H9 (cell line): ENCODE measurements at places on chromosomes 5 and 9. TPM values are rescaled to one million over a fixed set of nuclear protein-coding genes. Genes with fewer than 3 reads are reported as not detected.

Gene GFPT2
- 85.0 and 89.8 TPM in 2 replicates for total RNA-seq

Gene PDE8B
- total RNA-seq = 0.07 TPM in 1 of 2 replicates, not detected in the other

- DNase-seq = no peak
Observed at GRCh38 chr9:84862308-84862707, 192.8 kb downstream of the NTRK2 start.

DNA sequence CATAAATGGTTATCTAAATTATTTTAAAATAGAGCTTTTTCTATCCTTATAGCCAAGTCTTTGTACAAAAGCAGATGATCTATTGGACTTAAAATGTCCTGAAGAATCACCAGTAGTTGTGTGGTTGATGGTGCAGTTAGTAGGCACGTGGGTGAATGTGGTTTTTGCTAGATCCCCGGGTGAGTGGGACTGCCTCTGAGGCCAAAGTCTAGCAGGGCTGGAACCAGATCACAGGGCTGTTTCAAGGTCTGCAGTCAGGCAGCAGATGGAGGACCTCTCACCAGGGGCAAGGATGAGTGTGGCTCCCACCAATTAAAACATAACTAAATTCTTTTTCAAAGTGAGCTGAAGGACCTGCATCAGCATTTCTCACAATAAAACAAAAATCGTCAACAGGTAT, 604.7 kb upstream of the FTMT start:
- DNase-seq = no peak

DNA sequence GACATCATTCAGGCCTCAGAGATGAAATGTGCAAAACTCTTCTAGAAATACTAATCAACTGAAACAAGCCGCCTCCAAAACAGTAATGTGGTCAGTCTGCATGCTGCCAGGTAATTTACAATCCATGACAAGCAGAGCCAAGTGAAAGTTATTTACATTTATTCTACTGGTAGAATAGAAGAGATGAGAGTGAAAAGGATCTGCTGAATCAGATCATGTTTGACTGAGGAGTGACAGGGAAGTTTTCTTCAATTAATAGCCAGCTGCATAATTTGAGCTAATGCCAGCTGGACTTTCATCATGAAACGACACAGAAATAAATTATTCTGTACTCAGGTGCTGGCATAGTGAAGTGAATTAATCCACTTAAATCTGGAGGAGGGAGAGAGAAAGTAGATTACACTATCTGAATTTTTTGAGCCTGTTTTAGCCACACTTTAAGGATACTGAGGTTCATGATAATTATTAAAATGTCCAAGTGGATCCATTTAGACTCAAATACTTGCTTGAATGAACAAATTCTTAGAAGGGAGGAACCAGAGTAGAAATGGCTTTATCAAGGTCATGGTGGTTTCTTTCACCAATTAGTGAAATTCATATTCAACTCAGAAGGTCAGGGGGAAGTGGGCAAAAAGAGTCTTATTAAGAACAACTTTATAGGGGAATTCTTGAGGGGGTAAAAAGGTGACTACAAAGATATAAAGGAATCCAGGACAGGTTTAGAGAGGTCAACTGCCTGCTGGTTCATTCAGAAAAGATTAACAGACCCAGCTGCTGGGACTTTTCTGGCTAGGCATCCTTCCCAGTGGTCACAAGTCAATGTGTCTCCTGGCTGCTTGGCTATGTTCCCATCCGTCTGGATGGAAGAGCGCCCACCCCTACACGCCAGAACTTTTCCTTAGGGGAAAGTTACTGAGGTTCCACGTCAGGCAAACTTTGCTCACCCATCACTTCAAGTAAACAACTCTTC, 350.4 kb downstream of the PDE4D start:
- no peak for DNase-seq

GRCh38 chr5:17878541-17878940, 244.3 kb downstream of the TAF11L14 start:
- DNase-seq = no peak

DNA sequence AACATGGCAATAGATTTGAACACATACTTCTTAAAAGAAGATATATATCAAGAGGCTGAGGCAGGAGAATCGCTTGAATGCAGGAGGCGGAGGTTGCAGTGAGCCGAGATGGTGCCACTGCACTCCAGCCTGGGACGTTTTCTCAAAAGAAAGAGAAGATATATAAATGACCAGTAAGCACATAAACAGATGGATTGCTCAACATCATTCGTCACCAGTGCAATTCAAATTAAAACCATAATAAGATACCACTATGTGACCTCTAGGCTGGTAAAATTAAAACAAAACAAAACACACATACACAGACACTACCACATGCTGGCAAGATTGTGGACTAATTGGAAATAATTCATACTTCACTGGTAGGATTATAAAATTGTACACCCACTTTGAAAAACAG, 5.3 kb upstream of the TXN start:
- DNase-seq = no peak

Gene ANKRD31
- total RNA-seq = 0.11 and 0.13 TPM in 2 replicates
